Pericardium fibroblast (primary cell): ENCODE measurements at places on chromosomes 2 and 18. TPM values are rescaled to one million over a fixed set of nuclear protein-coding genes. Genes with fewer than 3 reads are reported as not detected.

NOL4 gene
- total RNA-seq = not detected in 2 replicates

GYPC gene
- 222 and 267 TPM in 2 replicates for total RNA-seq

DSEL gene
- 23.8 and 32.3 TPM in 2 replicates for total RNA-seq

MOCOS gene
- total RNA-seq = 3.1 and 3.2 TPM in 2 replicates

COPS7B gene
- total RNA-seq = 13.9 and 27.0 TPM in 2 replicates

MYL1 gene
- total RNA-seq = 22.5 TPM in 1 of 2 replicates, not detected in the other

RGPD3 gene
- 0.43 and 0.47 TPM in 2 replicates for total RNA-seq

C1QL2 gene
- not detected in 2 replicates for total RNA-seq

TIGD1 gene
- 2.3 and 2.6 TPM in 2 replicates for total RNA-seq

HOXD11 gene
- total RNA-seq = not detected in 2 replicates

OTOF gene
- total RNA-seq = not detected in 2 replicates
